ENCODE measurements at places on chromosomes 11 and 22. TPM values are rescaled to one million over a fixed set of nuclear protein-coding genes. Genes with fewer than 3 reads are reported as not detected.

DNA sequence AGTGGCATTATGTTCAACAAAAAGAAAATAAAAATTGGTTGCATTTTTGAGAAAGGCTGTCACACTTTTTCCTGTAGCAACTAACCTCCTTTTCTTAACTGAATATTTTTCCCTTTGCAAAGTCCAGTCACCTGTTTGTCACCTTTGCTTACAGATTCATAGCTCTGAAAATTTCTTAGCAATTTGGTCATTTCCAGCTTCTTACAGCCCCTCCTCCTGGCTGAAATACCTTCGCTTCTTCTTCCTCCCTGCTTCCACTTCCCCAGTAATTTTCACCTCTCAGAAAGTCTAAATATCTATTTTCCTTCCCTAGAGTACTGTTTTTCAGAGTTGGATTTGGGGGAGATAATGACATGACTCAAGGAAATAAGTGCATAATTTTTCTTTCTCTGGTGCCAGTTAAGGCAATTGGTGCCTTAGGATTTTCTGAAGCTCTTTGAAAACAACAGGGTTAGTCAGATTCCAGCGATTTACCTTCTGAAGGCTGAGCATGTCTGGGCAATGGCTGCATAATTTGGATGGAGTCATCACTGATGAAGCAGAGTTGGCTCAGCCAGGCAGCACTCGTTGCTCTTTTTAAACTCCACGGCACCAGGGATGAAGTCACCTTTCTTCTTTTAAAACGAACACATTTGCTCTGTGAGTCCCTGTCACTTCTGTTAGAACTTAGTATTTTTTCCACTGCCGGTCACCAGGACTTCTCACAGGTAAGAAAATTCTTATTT lies 62.1 kb upstream of the AMOTL1 start:
- DNase-seq, result no peak

- no peak for DNase-seq
Observed at GRCh38 chr11:62315431-62315830, 16.6 kb upstream of the SCGB1D4 start.

- no peak for DNase-seq
Observed at GRCh38 chr11:57513911-57514537, 1.5 kb downstream of the SLC43A1 start.

GRCh38 chr22:24061124-24061684 lies 50.1 kb downstream of the CABIN1 start:
- DNase-seq, result no peak

The OR5B21 gene
- total RNA-seq, result not detected

The LDHAL6A gene
- not detected for total RNA-seq

All from epithelial cell of proximal tubule (primary cell).